Stimulated activated CD4-positive, alpha-beta T cell treated with anti-CD3 and anti-CD28 coated beads, Interleukin-4, amount 100 ng/mL, for 24 hours (primary cell): ENCODE measurements at places on chromosomes 2 and 18.

- no peak for DNase-seq
Observed at GRCh38 chr2:5764041-5764440, 71.9 kb downstream of the SOX11 start.

DNA sequence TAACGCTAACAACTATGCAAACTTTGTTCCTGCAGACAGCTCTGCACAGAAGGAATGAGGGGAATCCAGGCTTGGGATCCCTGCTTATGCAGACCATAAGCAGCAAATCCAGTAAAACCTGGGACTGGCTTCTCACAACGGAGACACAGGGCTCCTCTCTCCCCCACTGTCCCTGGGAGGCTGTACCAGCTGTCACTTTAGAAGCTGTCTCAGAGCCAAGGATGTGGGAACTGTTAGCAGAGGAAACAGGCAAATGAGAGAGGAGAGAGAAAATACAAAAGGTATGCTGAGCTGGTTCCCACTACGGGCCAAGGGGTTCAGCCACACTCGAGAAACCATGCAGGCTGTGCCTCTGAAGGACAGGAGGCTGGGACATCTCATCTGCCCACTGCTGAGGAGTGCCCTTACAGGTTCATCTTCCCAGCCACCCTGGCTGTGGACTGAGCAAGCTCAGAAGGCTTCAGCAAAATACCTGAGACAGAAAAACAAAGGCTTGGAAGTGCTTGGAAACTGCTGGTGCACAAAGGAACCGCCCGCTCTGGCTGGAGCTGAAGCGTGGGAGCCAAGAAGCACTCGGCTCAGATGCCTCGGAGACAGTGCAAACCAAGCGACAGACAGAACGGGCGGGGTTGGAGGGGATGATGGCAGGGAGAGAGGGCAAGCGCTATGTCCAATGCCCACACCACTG, 72.5 kb downstream of the FAM210A start:
- DNase-seq, result no peak

DNA sequence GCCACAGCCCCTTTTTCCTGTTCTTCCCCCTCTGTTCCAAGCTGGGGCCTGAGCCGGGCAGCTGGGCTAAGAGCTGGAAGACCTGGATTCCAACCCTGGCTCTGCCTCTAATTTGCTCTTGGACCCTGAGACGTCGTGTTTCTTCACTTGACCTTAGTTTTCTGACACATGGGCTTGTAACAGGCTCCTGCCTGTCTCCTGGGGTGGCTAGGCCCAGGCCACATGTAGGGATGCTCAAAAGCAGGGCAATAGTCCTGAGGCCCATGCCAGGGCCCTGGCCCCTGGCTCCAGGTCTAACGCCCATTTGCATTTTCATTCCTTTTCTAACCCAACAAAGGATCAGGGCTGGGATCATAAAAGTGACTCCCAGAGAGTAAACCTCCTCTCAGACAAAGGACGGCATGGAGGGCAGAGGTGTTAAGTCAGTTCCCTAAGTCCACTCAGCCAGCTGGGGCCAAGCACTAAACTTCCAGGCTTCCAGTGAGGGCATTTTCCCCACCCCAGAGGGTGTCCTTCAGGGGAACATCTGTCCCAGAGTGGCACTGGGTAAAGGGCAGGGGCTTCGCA, 16.6 kb upstream of the DNMT3A start:
- DNase-seq, result no peak

DNA sequence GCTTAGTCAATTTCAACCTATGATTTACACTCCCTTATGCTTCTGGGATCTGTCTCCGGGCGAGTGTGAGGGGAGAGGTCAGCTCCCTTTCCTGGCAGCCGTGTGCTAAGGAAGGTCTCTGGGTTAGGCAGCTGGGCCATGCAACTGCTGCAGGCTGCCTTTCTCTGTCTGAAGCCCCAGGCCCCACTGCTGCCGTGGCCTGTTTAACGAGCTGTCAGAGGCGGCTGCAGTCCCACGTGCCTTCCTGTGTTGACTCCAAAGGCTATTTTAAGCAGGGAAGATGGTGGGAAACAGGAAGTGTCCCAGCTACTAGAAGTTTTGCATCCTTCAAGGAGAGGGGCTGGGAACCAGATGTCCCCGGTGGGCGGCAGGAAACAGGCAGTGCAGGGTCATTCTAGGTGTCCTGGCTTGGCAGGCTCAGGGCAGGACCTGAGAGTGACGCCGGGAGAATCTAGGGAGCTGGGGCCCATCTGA, 186.4 kb downstream of the TNS1 start:
- DNase-seq, result no peak

GRCh38 chr18:76209597-76209996, 285.4 kb downstream of the ZNF516 start:
- DNase-seq, result no peak

DNA sequence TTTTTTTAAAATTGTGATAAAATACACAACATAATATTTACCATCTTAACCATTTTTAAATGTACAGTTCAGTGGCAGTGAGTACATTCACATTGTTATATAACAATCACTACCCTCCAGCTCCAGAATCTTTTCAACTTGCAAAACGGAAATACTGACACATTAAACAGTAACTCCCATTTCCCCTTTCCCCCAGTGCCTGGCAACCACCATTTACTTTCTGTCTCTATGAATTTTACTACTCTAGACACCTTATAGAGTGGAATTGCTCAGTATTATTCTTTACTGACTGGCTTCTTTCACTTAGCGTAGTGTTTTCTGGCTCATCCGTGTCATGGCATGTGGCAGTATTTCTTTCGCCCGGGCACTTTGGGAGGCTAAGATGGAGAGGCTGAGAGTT, 32.6 kb downstream of the FASTKD2 start:
- peak; percentile 7 for DNase-seq

- peak; percentile 17 for DNase-seq
Observed at GRCh38 chr2:45652090-45653031, 886 bp downstream of the PRKCE start.

DNA sequence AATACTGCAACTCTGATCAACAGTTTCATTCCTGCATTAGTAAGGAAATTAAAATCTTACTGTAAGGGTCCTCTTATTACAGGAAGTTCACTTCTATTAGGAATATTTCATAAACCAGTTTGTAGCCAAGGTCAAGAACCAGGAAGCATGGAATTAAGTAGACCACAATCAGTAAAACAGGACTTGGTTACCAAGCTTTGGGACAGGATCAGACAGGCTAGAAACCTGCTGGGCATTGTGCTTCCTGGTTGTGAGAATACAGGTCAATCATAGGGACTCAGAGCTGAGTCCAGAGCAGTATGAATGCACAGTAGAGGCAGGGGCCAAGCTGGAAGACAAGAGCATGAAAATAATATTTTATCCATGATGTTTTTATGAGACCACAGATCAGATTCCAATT, 248.0 kb downstream of the IKZF2 start:
- no peak for DNase-seq

DNA sequence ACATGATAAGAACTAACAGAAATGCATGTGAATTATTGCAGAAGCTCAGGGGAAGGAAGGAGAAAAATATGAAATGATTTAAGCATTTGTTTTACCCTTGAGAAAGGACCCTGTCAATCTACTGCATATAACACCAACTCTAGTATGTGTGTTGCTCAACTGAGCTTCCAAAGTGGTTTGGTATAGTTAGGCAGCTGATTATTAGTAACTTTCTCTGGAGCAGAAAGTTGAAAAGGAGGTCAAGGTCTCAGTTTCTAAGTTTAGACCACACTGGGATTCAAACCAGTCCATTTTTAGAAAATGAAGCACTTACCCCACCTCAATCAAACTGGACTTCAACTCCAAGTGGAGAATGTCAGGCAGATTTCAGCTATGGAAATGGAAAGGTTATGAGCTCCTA, 123.3 kb upstream of the CDC42EP3 start:
- no peak for DNase-seq

GRCh38 chr2:106208874-106209273, 14.8 kb upstream of the UXS1 start:
- DNase-seq, result no peak
